ENCODE measurements at places on chromosomes 5 and 9. TPM values are rescaled to one million over a fixed set of nuclear protein-coding genes. Genes with fewer than 3 reads are reported as not detected.

GRCh38 chr9:1222511-1222910 lies 172.4 kb downstream of the DMRT2 start:
- DNase-seq = no peak

DNA sequence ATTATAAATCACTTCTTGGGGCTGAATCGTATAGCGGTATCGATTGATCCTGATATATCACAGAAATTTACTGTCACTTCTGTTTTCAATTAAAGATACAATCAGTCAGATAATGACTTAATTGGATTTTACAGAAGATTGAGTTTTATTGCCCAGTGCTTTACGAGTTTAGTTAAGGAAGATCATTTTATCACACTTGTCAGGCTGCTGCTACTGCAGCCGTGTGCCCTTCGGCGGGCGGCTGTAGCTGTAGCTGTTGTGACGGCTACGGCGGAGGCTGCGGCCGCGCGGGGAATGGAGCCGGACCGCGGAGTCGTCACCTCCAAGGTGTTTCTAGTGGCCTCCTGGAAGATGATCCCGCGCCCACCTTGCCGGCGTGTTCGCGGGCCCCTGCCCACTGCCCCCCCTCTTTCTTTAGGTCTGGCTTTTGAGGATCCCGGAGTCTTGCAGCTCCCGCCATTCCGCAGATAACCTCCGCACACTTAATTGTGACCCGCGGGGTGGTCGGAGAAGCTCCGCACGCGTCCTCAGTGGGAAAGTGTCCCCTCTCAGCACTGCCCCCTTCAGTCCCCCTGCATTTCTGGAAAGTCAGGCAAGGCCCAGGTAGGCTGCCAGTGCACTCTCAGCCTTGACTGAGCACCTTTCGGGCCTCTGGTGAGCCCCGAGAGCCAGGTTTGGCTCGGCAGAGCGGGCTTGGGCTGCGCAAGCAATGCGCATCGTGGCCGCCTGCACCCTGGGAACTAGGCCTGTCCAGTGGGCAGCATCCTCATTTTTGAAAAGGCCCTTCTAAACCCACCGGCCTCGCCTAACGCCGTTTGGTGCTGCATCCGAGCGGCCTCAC lies 6.9 kb upstream of the DMRT3 start:
- DNase-seq = no peak

DNA sequence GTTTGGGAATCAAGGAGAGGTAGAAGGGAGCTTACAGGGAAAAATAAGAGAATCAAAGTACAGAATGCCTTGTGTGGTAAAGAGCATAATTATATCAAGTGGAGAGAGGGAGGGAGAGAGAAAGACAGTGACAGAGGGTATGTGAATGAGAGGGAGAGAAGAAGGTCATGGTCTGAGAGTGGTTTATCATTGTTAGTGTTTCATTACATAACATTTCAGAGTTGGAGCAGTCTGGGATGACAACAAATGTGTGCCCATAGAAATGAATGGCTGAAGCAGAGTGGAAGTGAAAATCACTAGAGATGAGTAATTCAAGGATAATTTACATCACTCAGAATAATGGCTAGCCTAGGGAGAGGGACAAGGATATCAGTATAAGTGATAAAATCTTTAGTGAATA lies 799.2 kb downstream of the TLE1 start:
- no peak for DNase-seq

GRCh38 chr5:138610415-138610917 lies 35.3 kb upstream of the HSPA9 start:
- DNase-seq = no peak

GRCh38 chr9:70177121-70177520 lies 81.7 kb upstream of the SMC5 start:
- no peak for DNase-seq

DNA sequence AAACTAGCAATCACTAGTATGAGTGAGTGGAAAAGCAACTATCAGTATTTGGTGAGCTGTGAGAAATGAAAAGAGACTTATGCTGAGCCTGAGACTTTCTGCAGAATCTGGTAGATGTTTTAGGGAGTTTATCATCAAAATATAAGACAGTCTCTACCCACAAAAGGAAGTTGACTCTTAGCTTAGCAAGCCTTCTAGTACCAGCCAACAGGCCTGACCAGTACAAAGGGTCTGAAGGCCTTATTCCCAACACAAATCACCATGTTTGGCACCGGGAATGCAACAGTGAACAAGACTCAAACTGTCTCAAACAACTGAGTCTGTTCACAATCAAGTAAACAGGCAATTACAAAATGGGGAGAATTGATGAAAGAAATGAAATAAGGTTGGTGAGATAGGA lies 244.4 kb downstream of the CWC27 start:
- no peak for DNase-seq

DNA sequence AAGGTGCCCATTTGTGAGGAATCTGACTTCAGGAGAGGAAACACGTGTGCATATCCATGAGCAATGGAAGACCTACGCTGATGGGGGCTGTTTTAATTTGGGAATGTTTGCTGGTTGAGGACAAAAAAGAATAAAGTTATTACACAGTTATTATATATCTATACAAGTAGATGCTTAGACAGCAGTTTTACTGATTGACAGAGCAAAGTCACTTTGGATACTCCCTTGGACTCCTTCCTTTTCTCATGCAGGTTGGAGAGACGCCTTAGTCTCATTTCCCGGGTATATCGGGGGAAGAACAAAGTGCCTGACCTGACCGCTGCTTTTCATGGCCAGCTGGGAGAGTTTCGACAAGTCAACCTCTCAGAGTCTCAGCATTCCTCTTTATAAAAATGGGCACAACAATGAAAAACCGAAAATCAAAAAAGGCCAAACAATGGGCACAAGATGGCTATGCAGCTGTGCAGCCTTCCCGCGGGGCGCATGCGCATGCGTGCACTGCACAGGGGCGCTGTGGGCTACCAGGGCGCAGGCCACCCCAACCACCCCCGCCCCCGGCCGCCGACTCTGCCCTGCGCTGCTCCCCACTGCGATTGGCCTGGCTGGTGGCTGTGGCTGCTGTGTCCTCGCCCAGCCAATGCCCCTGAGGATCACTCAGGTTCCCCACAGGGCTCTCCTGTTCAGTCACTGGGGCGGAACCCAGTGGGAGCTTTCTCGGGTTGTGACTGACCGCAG lies 18.1 kb downstream of the NFIL3 start:
- no peak for DNase-seq

- DNase-seq = no peak
Observed at GRCh38 chr5:87776785-87777184, 364.1 kb upstream of the CCNH start.

DNA sequence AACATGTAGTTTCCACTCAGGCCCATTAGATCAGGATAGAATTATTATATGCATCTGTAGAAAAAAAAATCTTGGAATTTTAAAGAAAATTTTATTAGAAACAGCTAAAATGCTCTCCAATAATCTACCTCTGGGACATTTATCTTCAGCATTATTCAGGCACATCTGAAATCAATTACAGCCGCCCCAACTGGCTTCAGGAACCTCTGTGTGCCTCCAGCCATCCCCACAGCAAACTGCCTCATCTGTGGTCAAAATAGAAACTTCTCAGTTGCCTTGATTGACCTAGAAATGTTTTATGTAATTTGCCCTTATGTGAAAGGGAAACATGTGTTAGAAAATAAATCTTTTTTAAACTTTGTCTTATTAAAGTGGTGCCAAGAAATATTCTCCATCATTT lies 120.1 kb upstream of the LPAR1 start:
- DNase-seq = no peak

- no peak for DNase-seq
Observed at GRCh38 chr5:6634788-6635430, 1.7 kb downstream of the SRD5A1 start.

GRCh38 chr5:122985954-122986721 lies 50.4 kb downstream of the PPIC start:
- no peak for DNase-seq

DNA sequence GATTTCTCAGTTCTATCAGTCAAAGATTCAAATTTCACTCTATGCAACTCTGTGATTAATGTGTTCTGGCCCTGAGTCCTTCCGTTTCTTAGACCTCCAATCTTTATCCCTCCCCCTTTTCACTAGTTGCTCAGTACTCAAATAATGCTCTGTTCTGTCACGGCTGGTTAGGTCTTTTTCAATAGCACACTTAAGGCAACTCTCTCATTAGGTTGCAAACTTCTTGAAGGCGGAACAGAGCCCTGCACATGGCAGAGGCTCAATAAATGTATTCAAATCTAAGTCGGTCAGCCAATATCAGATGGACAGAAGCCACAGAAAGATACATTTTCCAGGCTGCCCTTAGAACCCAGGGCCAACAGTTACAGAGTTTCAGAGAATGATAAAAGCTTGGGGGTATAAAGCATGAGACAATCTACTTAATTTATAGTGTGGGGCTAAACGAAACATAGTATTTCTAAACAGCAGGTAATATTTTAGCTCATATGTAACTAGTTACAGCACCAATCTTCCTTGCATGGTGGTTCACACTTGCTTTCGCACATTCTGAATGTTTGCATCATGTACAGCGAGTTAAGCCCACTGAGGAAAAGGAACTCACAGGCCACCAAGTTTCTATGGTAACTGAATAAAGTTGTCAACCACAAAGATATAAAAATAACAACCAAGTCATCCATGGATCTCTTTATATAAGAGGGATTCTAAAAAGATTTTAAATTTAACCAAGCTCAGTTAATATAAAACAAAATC lies 67.1 kb upstream of the GOLPH3 start:
- no peak for DNase-seq

DNA sequence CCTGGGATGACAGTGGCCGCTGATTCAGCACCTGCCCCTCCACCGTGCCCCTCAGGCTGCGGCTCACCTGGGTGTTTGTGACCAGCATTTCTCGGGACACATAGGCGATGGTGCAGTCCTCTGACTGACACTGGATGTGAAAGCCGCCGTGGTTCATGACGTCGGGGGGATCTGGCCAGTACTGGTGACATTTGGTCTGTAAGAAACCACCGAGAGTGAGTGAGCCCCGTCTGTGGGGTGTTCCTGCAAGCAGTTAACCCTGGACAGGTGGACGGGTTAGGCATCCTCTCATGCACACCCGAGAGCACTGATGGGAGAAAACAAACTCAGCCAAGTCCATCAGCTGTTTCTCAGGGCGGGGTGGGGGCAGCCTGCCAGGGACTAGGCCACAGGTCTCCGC lies 62.5 kb upstream of the EPB41L4B start:
- no peak for DNase-seq

GRCh38 chr5:134551901-134552300 lies 26.4 kb downstream of the JADE2 start:
- no peak for DNase-seq

- no peak for DNase-seq
Observed at GRCh38 chr9:89536145-89536574, 38.2 kb upstream of the SEMA4D start.

- no peak for DNase-seq
Observed at GRCh38 chr5:219991-220390, 1.9 kb downstream of the SDHA start.

DNA sequence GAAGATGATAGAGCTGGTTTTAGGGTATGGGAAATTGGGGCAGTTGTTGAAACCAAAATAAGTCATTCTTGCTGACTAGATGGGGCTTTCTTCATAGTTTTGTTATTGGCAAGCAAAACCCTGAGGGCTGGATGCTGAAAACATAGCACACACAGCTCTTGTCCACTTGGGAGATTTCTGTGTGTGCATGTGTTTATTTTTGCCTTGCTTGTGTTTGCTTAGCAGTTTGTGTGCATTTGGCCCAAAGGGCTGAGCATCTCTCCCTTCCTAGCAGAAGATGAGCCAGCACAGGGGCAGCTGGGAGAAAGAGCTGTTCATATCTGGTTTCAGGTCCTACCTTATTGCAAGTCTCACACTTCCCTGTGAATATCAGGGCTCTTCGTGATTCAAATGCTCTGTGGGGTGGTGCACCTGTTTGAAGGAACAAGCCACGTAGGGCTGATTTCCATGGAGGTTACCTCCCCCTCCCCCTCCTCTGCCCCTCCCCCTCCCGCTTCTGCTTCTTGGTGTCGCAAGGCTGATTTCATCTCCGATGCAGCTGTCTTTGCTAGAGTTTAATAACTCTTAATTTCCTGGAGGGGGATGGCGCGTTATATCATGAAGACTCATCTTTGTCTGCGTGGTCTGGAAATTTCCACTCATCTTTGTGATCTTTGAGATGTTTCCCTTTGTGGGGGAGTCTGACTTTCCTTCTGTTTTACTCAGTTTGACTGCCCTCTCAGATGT lies 296.5 kb downstream of the ARHGAP26 start:
- no peak for DNase-seq

DNA sequence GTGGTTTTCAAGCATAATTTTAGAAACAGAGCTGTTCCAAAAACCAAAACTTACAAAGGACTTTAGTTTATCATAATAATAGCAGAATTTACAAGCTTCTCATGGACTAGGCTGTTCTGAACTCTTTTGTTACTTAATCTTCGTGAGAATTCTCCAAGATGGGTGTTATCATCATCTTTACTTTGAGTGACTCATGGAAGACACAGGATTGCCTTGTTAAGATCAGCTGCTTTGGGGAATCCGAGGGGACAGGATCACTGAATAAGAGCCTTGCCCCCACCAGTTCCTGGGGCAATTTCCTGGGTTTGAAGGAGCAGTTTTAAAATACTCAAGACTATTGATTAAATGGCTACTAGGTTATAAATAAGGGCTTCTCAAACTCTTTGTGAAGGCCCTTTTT lies 80.5 kb downstream of the CFAP90 start:
- DNase-seq = no peak

Gene GLDC
- 11.3 TPM for total RNA-seq

Gene FBP2
- total RNA-seq = not detected

Gene PCSK1
- 2.0 TPM for total RNA-seq

Gene PCDHB13
- total RNA-seq = 7.4 TPM

Gene SLC45A2
- 2.4 TPM for total RNA-seq

Gene CTXN3
- not detected for total RNA-seq

Gene KCNMB1
- not detected for total RNA-seq

Gene STPG3
- not detected for total RNA-seq

Gene DAB2IP
- total RNA-seq = 67.8 TPM

Gene ROPN1L
- 0.43 TPM for total RNA-seq

Gene IL13
- not detected for total RNA-seq

Gene TYRP1
- total RNA-seq = not detected

Gene LCP2
- not detected for total RNA-seq

All from progenitor cell of endocrine pancreas (in vitro differentiated cells).